ENCODE measurements at places on chromosomes 16 and 17.

- no peak for DNase-seq
Observed at GRCh38 chr16:86029131-86029741, 130.3 kb downstream of the IRF8 start.

DNA sequence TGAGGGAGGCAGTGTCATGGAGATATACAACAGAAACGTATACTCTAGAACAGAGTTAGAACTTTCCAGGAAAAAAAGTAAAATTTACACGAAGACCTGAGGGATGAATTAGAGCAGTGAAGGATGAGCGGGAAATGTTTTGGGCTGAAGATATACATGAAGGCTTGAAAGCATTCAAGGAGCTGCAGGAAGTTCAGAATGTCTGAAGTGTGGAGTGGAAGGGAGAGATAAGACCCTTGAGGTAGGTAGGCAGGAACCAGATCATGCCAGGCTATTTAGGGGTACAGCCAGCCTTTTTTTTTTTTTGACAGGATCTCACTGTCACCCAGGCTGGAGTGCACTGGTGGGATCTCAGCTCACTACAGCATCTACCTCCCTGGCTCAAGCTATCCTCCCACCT lies 3.2 kb upstream of the NLK start:
- no peak for DNase-seq

GRCh38 chr16:86884390-86884650 lies 306.0 kb downstream of the FOXL1 start:
- DNase-seq = no peak

GRCh38 chr17:81884520-81884919 lies 6.9 kb downstream of the ALYREF start:
- no peak for DNase-seq

DNA sequence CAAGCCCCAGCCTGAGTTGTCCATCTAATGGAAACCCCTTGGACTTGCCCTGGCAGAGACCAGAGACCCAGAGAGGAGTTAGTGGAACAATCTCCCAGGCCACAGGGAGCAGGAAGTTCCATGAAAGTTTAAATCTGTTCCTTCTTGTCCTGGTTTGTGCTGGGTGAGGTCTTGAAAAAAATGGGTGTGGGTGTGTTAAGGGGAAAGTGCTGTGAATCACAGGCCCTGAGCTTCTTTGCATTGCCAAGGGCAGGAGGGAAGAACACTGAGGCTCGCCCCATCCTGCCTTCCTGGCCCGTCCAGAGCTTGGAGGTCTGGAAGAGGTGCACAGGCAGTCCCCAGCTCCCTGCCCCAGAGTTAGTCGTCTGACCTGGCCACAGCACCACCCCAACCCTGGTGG lies 2.3 kb downstream of the ADORA2B start:
- no peak for DNase-seq

GRCh38 chr17:63549289-63549945 lies 860 bp upstream of the DCAF7 start:
- DNase-seq = no peak

DNA sequence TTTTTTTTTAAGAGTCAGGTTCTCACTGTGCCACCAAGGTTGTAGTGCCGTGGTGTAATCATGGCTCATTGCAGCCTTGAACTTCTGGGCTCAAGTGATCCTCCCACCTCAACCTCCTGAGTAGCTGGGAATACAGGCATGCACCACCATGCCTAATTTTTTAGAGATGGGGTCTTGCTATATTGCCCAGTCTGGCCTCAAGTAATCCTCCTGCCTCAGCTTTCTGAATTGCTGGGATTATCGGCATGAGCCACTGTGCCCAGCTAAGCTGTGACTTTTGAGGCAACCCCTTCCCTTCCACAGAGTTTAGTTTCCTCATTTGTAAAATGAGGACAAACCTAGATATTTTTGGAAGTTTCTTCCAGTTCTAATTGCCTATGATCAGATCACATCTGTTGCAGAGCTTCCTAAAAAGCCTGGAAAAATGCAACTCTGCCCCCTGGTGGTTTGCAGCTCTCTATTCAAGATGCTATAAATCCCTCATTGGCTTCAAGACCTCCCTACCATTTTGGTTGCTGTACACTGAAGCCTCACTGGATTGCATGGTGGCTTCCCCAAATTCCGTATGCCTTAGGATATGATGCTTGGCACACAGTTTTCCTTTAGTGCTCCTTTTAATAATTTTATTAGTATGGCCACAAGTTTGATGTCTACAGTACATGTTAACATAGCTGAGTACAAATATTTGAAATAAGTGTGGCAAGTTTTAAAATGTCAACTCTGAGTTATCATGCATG lies 19.3 kb downstream of the GDE1 start:
- peak; percentile 79 for DNase-seq

GRCh38 chr16:78502812-78503350 lies 403.4 kb downstream of the WWOX start:
- DNase-seq = no peak

DNA sequence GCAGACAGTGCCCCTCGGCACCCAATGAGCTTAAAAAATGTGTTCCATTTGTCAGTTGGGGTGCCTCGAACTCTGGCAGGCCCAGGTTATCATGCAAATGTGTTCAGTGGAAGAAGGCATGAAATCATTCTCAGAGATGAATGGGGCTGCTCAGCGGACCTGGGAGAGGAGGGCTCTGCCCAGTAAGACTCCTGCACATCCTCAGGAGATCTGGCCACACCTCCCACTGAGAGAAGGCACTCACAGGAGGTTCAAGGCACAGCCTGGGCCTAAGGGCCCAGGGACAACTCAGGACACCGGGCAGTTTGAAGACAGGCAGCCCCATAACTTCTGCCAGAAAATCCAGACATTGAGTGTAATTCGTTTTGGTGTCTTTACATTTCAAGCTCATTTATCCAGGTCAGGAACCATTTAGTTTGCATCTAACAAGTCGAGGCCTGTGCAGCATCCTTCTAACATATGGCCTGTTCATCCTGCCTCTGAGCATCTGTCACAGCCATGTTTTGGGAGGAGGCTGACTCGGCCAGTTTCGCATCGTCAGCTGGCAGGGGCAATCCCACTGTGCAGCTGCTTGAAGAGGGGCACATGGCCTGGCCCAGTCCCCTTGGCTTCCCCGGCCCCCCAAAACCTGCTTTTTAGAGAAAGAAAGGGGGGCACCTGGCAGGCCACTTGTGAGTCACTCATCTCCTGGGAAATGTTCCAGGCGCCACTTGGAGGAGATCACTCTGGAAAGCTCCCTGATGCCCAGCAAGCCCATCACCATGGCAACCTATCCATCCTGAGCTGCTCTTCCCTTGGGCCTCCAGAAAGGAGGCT lies 31.2 kb upstream of the BCAR1 start:
- DNase-seq = no peak

GRCh38 chr16:5768445-5768844 lies 670.9 kb upstream of the EEF2KMT start:
- DNase-seq = no peak

- no peak for DNase-seq
Observed at GRCh38 chr17:19242926-19243325, 5.8 kb downstream of the EPN2 start.

- DNase-seq = no peak
Observed at GRCh38 chr16:85735225-85735635, 15.7 kb downstream of the C16orf74 start.

- DNase-seq = no peak
Observed at GRCh38 chr16:64493709-64494108, 628.2 kb downstream of the CDH11 start.

DNA sequence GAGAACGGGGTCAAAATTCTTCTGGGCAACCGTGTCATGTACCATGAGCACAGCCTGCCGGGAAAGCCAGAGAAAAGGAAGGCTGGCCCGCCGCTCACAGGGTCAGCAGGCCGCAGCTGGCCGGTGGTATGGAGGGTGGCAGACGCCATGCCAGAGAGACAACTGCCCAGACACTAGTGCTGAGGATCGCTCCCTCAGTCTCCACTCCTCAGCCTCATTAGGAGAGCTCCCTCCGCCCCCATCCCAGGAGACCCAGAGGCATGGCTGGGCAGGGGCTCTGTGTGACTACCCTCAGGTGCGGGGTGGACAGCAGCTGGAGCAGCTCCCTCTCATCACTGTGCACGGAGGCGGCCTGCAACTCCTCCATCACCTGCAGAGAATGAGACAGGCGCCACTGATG lies 3.2 kb downstream of the MPP3 start:
- DNase-seq = no peak

DNA sequence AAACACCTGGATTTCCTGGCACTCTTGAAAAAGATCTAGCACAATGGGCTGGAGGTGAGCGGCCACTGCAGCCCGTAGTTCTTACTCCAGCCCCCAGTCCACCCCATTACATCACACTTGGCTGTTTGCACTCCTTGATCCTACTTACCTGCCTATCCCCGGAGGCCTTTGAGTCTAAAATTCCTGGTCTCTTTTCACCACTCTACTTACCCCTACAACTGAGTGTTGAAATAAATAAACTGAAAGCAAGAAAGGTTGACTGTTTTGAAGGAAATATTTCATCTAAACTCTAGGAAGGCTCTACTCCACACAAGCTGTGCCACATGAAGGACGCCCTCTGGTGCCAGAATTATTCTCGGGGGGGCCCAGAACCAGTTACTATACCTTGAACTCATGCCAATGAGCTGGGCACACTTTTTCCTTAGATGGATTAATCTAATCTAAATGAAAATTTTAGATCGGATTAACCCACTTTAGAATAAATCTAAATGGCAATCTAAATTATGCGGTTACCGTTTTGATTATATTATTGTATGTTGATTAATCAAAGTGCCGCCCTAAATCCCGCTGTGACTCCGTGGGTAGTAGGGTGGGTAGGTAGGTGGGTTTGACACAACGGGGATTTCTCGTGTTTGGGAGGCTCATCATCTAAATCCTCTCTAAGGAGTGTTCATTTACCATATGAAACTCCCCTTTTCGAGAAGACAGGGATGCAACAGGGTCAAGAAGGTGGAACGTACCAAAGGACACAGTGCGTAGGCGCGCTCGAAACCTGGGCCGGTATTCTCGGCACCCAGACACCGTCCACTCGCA lies 651 bp upstream of the EIF1 start:
- DNase-seq = no peak

DNA sequence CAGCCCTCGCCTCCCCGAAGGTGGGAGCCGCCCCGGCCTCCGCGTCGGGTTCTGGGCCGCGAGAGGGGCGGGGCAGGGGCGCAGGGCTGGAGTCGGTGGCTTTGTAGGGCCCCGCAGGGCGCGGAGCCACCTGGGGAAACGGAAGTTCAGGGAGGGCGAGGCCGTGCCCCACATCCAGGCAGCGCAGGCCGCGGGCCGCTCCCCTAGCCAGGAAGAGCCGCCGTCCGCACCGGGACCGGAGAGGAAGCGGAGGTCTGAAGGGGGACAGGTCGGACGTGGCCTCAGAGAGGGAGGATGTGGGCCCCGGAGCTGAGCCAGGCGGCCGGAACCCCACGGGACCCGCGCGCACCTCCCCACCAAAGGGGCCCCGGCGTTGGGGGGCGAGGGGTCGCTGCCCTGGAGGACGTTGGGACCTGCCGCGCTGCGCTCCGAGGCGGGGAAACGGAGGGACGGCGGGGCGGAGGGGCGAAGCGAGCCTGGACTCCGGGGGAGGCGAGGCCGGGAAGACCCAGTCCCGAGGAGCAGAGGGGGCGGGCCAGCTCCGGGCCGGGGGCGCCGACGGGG lies 482 bp upstream of the SLC16A3 start:
- peak; percentile 50 for DNase-seq

DNA sequence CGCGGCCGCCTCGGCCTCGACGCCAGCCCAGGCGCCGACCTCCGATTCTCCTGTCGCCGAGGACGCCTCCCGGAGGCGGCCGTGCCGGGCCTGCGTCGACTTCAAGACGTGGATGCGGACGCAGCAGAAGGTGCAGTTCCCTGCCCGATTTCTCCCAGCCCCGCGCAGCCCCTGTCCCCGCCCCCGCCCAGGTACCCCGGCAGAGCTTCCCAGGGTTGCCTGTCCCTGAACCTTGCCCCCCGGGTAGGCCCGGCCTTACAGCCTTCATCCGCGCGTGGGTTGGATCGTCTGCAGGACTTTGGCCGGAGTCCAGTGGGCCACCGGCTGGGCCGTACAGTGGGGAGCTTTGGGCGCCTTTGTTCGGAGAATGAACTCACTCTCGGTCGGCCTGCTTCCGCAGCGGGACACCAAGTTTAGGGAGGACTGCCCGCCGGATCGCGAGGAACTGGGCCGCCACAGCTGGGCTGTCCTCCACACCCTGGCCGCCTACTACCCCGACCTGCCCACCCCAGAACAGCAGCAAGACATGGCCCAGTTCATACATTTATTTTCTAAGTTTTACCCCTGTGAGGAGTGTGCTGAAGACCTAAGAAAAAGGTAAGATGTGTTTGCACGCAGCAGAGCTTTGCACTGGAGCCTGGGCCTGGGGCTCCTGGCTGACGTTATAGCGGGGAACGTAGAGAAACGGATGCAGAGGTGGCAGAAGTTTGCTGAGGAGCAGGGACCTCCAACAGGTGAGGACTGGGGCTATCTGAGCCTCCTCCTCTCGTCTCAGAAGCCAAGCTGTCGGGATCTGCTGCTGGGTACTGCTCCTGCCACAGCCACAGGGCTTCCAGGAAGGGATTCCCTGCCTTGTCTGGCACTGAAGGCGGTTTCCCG lies 593 bp downstream of the GFER start:
- DNase-seq = peak; percentile 46

All from WTC11 (cell line).